ENCODE measurements at places on chromosomes 1 and 21.

DNA sequence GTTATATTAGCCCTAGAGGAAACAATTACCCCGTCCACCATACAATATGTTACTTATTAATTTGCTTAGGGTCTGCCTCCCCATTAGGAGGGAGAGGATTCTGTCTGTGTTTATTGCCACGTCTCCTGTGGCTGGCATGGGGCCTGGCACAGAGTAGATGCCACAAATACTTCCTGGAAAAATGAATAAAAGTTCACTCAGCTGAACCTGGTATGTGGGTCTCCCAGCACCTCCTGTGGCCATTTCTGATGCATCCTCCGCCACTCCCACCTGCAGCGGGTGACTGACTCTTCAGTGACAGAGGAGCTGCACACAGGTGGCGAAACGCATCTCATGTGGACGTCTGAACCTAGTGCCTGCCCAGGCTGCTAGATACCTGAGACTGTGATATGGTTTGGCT lies 112.7 kb downstream of the CLIC6 start:
- no peak for DNase-seq

GRCh38 chr1:209376774-209377173 lies 206.7 kb upstream of the CAMK1G start:
- no peak for DNase-seq

GRCh38 chr21:37622755-37623154 lies 256.2 kb downstream of the DYRK1A start:
- DNase-seq, result no peak

GRCh38 chr1:40932006-40932405 lies 47.5 kb upstream of the CTPS1 start:
- no peak for DNase-seq

- no peak for DNase-seq
Measured at GRCh38 chr1:14852291-14852690, 253.8 kb downstream of the KAZN start.

DNA sequence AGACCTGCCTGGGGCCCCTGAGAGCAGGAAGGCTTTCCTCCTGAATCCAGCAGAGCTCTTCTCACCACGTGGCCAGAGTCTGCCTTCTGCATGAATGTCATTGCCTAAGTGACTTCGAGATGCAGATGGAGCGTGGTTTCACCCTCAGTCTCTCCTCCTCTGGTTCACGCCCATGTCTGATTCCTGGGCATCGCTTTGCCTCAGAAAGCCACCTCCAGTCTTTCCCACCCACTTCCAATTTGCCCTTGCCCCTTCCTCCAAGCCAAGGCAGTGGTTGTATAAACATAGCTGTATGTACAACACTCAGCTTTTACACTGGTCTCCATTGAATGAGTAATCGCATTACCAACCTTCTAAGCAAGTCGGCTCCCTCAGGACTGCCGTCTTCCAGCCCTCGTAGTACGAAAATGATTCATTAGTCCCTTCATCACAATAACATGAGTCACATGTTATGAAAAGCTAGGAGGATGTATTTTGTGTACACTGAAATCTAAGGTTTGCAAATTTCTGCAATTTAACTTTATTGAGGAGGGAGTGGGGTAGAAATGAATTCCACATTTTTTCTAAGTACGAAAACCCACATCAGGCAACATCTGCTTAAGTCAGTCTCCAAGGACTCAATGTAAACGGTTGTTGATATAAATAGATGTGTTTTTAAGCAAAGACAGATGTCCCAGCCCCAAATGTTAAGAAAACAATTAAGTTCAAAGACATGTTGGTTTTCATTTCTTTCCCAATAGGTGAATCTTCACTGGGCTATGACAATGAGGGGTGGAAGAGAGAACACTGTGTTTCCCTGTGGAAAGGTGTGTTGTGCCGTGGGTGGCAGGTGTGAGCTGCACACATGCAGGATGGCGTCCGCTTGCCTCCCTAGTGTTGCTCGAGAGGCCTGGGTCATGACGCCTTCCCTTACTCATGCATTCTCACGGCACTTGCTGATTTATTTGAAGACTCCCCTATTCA lies 32.3 kb upstream of the ETS2 start:
- DNase-seq, result no peak

DNA sequence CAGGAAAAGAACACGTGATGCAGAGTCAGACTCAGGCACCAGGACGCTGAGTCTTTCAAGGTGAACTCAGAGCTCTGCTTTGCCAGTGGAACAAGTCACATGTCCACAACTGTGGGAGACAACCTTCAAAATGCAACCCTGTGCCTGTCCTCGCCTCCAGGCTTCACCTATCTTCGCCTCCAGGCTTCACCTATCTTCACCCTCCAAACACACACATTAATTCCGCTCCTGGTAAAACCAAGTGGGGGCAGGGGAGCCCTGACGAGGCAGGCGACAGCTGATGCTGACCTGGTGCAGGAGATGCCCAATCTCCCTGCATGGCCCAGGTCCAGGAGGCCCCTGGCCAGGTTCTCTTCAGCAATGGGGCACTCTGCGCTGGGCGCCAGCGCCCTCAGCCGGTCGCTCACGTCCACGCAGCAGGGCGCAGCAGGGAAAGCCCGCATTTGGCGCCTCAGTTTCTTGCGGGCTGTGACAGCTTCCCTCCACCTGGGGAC lies 28.0 kb upstream of the LSS start:
- no peak for DNase-seq

GRCh38 chr1:61400997-61401396 lies 318.6 kb downstream of the NFIA start:
- DNase-seq, result no peak

DNA sequence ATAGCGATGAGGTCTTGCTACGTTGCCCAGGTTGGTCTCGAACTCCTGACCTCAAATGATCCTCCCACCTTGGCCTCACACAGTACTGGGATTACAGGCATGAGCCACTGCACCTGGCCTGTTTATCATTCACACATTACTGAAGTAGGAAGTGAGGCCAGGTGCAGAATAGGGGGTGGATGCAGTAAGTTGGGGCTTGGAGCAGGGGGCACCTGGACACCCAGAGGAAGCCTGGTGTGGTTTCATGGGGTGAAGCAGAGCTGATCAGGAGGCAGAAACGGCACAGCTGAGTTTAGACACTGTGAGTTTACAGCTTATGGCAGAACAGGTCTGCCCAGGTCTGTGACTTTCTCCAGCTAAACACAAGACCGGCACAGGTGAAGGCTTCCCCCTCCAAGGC lies 4.9 kb downstream of the CDA start:
- DNase-seq, result no peak

DNA sequence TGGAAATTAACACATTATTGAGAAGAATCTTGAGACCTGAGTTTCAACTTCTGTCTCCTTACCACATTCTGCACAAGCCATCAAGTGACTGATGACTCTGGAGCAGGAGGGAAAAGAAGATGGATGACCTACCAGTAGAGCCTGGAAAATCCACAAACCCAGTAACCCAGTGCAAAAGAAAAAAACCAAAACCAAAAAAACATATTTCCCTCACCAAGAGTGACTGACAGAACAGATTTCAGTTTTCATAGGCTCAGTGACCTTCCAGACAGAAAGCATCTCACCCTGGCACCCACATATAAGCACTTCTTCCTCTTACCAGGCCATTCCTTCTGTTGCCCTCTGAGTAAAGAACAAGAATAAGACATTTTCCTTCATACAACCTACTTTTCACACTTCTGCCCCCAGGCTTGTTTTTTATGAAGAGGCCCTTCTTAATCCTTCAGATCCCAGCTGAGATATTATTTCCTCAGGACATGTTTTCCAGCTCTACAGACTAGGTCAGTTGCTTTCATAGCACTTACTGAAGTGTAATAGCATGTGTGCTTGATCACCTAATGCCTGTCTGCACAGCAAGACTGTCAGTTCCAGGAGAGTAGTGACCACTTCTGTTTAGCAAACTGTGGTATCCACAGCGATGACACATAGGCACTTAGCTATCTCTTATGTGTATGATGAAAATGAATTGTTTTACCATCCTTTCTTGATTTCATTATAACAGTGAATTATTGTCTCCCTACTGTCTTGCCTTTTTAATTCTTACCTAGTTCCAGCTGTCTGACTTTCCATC lies 4.0 kb downstream of the TSACC start:
- DNase-seq, result no peak

DNA sequence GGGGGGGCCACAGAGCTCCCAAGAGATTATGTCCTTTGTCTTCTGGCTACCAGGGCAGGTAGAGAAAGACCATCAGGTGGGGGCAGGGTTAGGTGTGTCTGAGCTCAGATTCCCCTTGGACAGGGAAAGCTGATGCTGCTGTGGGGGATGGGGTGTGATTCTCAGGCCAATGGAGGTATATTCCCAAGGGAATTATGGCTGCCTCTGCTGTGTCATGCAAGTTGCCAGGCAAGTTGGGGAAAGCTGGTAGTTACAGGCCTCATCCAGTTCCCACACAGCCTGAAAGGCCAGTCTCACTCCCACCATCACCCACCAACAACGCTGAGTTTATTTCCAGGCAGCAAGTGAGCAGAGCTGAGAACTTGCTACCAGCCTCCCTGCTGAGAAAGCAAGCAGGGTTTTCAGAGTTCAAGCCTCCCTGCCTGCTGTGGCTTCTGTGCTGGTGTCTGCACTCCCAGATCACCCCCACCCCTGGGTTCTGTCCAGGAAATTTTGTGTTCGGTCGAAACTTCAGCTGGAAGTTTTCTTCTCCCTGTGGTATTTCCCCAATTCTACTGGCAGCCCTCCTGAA lies 21.3 kb downstream of the IFI16 start:
- no peak for DNase-seq

- DNase-seq, result no peak
Measured at GRCh38 chr1:153754266-153754665, 20.9 kb upstream of the SLC27A3 start.

GRCh38 chr1:100703716-100704115 lies 15.8 kb upstream of the VCAM1 start:
- no peak for DNase-seq

DNA sequence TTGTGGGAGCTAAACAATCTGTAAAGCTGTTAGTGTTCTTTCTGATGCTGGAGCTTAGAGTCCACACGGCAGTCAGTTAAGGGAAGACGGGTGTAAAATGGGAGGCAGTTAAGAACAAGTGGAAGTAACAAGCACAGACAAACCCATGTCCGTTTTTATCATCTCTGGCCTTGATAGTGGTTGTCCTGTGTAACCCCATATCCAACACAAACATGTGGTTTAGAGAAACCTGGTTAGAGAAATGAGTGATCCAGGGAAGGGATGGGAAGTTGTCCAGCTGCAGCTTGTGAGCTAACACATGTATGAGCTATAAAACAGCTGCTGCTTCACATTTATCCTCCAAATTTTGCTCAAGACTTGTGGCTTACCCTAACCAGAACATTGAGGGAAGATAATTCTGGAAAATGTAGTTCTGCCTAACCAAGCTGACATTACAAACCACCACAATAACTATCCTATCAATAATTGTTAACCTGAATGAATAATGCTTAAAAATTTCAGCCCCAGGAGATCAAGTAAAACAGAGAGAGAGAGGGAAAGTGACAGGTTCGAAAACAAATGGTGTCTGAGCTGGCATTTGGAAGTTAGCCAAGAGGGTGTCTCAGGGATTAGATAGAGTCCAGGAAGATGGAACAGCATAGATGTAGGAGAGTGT lies 10.6 kb upstream of the C1orf162 start:
- DNase-seq, result no peak

GRCh38 chr1:168966636-168967035 lies 139.9 kb upstream of the ATP1B1 start:
- DNase-seq, result no peak

- no peak for DNase-seq
Measured at GRCh38 chr1:19385221-19385620, 73.1 kb downstream of the SLC66A1 start.

DNA sequence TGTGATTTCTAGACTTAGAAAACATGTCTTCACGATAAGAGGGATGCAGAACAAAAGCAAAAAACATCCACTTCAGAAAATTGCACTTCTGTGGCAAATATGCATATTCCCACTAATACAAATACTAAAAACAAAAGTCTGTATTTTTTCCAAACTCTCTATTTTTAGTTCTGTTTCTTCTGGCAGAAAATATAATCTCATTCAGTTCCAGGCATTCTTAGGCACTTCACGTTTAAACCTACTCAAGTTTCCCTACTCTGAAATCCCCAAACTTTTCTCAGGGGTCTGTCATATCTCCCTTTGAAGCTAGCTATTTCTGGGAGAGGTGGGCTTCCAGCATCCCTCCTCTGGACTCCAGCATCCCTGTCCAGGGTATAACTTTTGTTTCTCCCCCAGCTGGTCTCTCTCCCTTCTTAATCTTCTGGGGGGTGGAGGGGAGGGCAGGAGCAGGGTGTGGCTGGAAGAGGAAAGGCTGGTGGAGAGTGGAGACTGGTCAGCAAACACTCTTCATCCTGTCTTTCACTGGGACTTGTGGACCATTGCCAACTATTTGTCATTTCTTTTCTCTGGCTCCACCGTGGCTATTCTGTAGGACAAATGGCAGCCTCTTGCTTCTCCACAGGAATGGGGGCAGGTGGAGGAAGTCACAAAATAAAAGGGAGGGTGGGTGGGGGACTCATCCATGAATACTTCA lies 19.6 kb upstream of the NCF2 start:
- no peak for DNase-seq

DNA sequence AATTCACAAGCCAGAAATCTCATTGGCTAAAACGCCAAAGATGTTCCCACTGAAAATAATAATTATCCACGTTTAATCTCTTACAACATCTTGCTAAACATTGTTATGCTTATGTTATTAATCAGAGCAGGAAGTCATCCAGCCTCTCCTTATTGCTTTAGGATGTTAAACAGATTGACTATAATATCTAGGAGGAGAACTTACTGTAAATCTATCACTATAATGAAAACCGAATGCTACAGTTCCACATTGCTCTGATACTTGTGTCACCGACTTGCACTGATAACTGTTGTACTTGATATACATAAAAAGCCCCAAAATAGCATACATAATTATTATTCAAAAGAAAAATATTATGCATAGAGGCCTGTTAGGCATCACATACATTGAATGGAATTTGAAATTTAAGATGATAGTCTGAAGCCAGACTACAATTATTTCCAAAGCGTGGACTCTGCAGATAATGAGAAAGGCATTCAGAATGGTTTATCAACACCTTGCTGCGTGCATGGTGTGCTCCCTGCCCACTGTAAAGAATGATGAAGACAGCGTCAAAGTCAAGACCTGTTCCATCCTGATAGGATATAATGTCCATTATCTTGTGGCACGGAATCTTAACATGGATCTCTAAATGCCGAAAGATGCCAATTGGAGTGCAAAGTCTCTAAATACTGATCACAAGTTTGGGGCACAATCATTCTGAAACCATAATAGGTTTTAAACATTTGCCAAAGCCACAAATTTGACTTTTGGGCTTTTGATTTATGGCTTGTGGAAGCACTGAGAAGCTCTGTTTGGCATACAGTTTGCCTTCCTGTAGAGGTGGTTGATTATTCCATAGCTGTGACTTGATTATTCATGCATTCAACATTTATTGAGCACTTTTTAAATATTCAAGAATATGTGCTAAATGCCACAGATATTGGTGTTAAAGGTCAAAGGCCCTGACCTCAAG lies 71.3 kb downstream of the CRB1 start:
- no peak for DNase-seq

DNA sequence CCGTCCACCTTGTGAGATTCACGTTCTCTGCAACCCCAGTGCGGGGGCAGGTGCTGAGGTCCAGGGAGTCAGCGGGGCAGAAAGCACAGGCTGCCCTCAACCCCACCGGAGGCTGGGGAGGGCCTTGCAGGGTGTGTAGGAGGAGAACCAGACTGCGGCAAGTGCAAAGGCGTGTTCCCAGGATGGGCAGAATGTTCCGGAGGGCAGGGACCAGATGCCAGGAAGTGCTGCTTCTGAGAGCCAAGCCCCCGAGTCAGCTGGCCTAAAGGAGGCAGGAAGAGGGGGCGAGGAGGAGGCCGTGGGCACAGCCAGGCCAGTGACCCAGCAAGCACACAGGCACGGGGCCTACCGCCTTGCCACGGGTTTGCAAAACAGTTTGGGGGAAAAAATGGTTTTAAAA lies 193.8 kb upstream of the AJAP1 start:
- DNase-seq, result no peak
